ENCODE measurements at places on chromosomes 4 and X.

DNA sequence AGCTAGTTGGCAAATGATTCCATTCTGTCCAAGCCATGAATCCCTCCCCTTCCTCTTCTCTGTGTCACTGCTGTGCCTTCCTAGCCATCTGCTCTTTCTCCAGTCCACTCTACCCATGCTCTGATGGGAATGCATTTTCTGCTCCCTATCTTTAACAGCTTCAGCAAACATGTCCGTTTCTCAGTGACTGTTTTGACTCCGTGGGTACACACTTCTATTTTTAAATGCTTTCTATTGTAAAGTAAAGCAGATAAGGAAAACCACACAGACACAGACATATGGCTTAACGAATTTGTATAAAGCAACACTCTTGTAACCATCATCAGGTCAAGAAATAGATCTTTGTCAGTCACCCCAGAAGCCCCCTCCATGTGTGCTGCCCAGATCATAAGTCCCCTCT is 72.4 kb upstream of the KLHL13 start:
- peaks cover 6% of the 10 kb centered on the region for H3K27me3 ChIP-seq
- no peak overlapping the region for H3K4me3 ChIP-seq
- H3K4me1 ChIP-seq, result no peaks in the 10 kb centered on the region

GRCh38 chrX:49199906-49200771 is at the start of gene SYP:
Gene SYP, minus strand, starts transcription at chrX:49200193. Its CDS starts 7 bp downstream, at chrX:49200186.
- peak; percentile 84 for DNase-seq
- no peaks in the 10 kb centered on the region for H3K36me3 ChIP-seq
- peaks cover 6% of the 10 kb centered on the region for H3K4me1 ChIP-seq
- peak within 1 kb of the TSS; percentile 64 for H3K4me3 ChIP-seq
- H3K27ac ChIP-seq, result peak within 1 kb of the TSS; percentile 66

GRCh38 chr4:174593701-174594100 is 71.4 kb upstream of the HPGD start:
- H3K27ac ChIP-seq, result no peak overlapping the region
- peaks cover 17% of the 10 kb centered on the region for H3K4me1 ChIP-seq
- peaks cover 2% of the 10 kb centered on the region for H3K27me3 ChIP-seq

DNA sequence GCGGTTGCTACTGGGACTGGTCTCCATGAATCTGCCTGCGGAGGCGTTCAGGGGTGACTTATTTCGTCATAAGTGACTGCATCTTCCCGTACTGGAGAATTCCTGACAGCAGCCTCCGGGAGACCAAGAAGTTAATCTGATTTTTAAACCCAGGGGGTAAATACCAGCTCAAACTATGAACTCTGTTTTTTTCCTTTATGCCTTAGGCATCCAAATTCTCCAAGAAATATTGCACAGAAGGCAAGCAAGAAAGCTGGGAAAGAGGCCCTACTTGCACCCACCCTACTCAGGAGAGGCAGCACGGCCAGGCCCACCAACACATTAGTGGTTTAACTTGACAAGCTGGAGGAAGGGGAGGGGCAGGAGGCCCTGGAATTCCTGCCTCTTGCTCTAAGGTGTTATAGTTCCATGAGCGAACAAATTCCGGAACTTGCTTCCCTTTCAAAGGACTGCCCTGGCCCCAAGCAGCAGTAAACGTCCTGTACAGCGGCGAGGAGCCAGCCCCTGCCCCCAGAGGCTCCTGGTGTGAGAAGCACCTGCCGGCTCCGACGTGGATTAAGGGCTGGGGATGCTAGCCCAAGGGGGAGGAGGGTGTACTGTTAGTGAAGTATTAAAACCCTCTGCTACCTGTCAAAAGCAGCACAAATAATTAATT is 177.2 kb downstream of the AFAP1 start:
- peaks cover 3% of the 10 kb centered on the region for H3K36me3 ChIP-seq
- no peak overlapping the region for H3K27ac ChIP-seq
- no peaks in the 10 kb centered on the region for H3K27me3 ChIP-seq
- peaks cover 19% of the 10 kb centered on the region for H3K4me1 ChIP-seq

GRCh38 chrX:49147936-49148335 is 14.6 kb upstream of the MAGIX start:
- H3K4me1 ChIP-seq, result no peaks in the 10 kb centered on the region
- no peaks in the 10 kb centered on the region for H3K36me3 ChIP-seq
- H3K27ac ChIP-seq, result no peak overlapping the region
- no peak overlapping the region for H3K4me3 ChIP-seq

DNA sequence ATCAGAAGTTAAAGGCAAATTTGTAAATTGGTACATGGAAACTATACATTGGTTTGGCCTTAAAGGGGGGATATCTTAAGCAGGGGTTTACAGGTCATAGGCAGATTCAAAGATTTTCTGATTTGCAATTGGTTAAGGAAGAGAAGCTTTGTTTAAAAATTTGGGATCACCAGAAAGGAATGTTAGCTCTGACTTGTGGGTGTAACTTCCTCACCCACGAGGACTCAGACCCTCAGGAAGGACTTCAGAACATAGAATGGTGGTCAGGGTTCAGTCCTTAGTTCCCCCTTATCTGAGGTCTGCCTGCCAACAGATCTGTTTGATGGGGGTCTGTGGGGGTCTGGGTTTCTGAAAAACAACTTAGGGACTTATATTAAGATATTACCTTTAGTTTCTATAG is 427.4 kb upstream of the DIPK2B start:
- H3K4me1 ChIP-seq, result no peaks in the 10 kb centered on the region
- no peak overlapping the region for H3K27ac ChIP-seq
- no peak overlapping the region for H3K4me3 ChIP-seq
- H3K27me3 ChIP-seq, result no peaks in the 10 kb centered on the region
- no peak for DNase-seq

DNA sequence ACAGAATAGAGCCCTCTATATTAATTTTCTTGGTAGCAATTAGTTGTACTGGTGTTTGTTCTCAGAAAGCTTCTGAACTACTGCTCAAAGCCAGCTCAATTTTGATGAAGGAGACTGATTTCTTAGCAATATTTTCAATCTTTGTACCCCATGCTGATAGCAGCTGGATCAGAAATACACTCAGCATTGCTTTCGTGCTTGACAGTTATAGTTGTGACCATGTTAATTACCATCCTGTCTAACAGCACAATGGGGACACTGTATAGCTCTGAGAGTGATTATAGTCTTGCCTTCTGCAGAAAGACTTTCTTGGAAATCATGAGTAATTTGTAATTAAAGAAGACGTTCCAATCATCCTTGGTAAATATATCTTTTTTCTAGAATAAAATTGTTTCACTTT is 79.7 kb upstream of the GNPDA2 start:
- H3K4me3 ChIP-seq, result no peak overlapping the region
- no peaks in the 10 kb centered on the region for H3K36me3 ChIP-seq
- no peaks in the 10 kb centered on the region for H3K27me3 ChIP-seq
- no peak for DNase-seq
- no peak overlapping the region for H3K27ac ChIP-seq
- H3K4me1 ChIP-seq, result no peaks in the 10 kb centered on the region

DNA sequence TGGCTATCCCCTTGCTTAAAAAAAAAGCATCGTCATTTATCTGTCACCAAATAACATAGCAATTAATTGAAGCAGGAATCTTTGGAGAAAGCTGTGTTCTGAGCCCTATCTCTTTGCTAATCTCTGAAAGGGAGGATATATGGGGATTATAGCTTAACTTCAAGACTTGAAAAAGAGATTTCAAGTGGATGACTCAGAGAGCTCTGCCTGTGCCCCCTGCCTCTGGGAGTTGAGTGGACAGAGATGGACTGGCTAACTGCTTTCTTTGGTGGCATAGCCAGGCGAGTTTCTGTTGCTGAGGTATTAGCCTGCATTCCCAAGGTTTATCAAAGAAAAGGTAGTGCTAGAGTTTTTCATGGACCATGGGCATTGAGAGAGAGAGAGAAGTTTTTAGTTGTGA is 91.6 kb downstream of the DDIT4L start:
- no peaks in the 10 kb centered on the region for H3K27me3 ChIP-seq
- DNase-seq, result no peak
- no peak overlapping the region for H3K4me3 ChIP-seq
- H3K27ac ChIP-seq, result no peak overlapping the region

GRCh38 chrX:112147206-112147605 is 64.6 kb upstream of the TRPC5 start:
- no peaks in the 10 kb centered on the region for H3K4me1 ChIP-seq
- no peaks in the 10 kb centered on the region for H3K36me3 ChIP-seq
- H3K27me3 ChIP-seq, result no peaks in the 10 kb centered on the region
- no peak overlapping the region for H3K27ac ChIP-seq
- DNase-seq, result no peak

GRCh38 chr4:51868449-51868847 is 25.5 kb downstream of the DCUN1D4 start:
- no peak for DNase-seq
- H3K36me3 ChIP-seq, result peaks cover 25% of the 10 kb centered on the region
- peaks cover 20% of the 10 kb centered on the region for H3K4me1 ChIP-seq
- H3K27me3 ChIP-seq, result no peaks in the 10 kb centered on the region
- H3K4me3 ChIP-seq, result no peak overlapping the region

DNA sequence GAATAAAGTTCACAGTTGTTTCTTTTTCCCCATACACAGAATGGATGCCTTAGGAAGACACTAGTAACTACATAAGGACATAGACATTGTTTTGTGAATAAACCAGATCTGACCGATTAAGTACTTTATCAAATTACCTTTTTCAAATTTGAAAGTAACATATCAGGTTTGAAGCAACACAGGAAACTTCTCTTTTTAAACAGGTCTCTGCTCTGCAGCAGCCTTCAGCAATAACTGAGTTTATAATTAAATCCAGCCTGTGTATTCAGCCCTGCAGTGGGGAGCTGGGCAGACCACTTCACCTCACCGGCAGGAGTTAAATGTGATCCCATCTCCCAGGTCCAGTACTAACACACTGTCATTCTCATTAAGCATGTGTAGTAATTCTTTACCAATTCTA is 68.3 kb upstream of the ATOH1 start:
- H3K36me3 ChIP-seq, result no peaks in the 10 kb centered on the region
- H3K4me1 ChIP-seq, result no peaks in the 10 kb centered on the region
- H3K27ac ChIP-seq, result no peak overlapping the region

DNA sequence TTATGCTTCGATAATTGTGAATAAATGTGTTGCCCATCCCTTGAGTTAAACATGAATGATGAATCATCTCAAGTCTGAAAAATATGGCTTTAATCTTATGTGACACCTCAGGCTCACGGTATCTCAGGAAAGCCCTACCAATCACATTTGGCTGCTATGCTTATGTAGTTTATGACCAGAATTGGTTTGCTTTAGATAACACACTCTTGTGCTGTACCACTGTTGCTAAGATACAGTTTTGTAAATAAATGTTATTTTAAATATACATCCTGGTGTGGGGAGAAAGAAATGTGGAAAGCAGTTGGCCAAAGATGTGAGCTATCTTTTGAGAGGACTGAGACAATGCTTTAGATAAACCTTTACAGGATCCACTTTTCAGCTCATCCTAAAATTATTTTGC is 63.2 kb downstream of the NPY1R start:
- H3K27me3 ChIP-seq, result no peaks in the 10 kb centered on the region
- no peak for DNase-seq
- H3K4me1 ChIP-seq, result no peaks in the 10 kb centered on the region
- no peaks in the 10 kb centered on the region for H3K36me3 ChIP-seq
- no peak overlapping the region for H3K4me3 ChIP-seq

- H3K36me3 ChIP-seq, result peaks cover 27% of the 10 kb centered on the region
- H3K27me3 ChIP-seq, result no peaks in the 10 kb centered on the region
- H3K4me1 ChIP-seq, result peaks cover 18% of the 10 kb centered on the region
- no peak for DNase-seq
- H3K4me3 ChIP-seq, result no peak overlapping the region
Measured at GRCh38 chr4:36123906-36124305, 120.4 kb downstream of the ARAP2 start.

DNA sequence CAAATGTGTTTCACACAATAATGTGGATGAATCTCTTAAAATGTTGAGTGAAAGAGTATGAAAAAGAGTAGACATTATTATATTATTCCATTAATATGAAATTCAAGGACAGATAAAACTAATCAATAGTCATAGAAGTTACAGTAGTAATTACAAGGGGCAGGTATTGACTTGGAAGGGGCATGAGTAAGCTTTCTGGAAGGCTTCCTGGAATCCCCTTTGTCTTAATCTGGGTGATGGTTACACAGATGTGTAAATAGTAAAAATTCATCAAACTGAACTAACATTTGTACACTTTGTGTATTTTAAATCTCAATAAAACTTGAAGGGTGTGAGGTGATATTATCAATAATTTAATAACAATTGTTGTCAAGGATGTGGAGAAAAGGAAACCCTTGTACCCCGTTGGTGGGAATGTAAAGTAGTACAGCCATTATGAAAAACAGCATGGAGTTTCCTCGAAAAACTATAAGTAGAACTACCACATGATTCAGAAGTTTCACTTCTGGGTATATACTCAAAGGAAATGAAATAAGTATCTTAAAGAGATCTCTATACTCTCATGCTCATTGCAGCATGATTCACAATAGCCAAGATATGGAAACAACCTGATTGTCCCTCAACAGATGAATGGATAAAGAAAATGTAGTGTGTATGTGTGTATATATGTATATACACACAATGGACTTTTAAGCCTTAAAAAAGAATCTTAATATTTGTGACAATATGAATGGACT is 96.9 kb upstream of the MID1IP1 start:
- DNase-seq, result no peak
- no peak overlapping the region for H3K4me3 ChIP-seq
- no peaks in the 10 kb centered on the region for H3K4me1 ChIP-seq
- H3K27me3 ChIP-seq, result peaks cover 8% of the 10 kb centered on the region
- no peak overlapping the region for H3K27ac ChIP-seq

GRCh38 chr4:20520901-20521300 is 179.4 kb upstream of the PACRGL start:
- H3K4me1 ChIP-seq, result no peaks in the 10 kb centered on the region
- peaks cover 3% of the 10 kb centered on the region for H3K27me3 ChIP-seq
- H3K27ac ChIP-seq, result no peak overlapping the region

- peak overlapping the region; percentile 80 for H3K4me3 ChIP-seq
- peaks cover 91% of the 10 kb centered on the region for H3K4me1 ChIP-seq
- DNase-seq, result no peak
- peaks cover 6% of the 10 kb centered on the region for H3K36me3 ChIP-seq
- H3K27me3 ChIP-seq, result peaks cover 18% of the 10 kb centered on the region
- H3K27ac ChIP-seq, result peak overlapping the region; percentile 96
Measured at GRCh38 chrX:19746919-19747651, 140.3 kb downstream of the SH3KBP1 start.

- H3K36me3 ChIP-seq, result no peaks in the 10 kb centered on the region
- DNase-seq, result no peak
- no peaks in the 10 kb centered on the region for H3K4me1 ChIP-seq
- H3K27me3 ChIP-seq, result peaks cover 12% of the 10 kb centered on the region
- H3K4me3 ChIP-seq, result no peak overlapping the region
- H3K27ac ChIP-seq, result no peak overlapping the region
Measured at GRCh38 chr4:145316897-145317574, 136.6 kb upstream of the OTUD4 start.

DNA sequence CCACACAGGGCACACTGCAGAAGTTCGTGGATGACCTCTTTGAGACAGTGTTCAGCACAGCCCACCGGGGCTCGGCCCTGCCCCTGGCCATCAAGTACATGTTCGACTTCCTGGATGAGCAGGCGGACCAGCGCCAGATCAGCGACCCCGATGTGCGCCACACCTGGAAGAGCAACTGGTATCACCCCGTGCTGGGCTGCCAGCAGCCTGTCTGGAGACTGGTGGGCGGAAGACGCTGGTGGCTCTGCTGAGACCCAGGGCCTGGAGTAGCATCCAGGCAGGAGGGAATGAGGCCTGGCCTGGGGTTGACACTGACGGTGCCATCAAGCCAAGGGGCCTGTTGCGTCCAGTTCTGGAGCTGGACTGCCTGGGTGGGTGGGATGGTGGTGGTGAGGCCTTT is 8.6 kb downstream of the LAGE3 start:
- H3K27ac ChIP-seq, result no peak overlapping the region
- H3K4me1 ChIP-seq, result no peaks in the 10 kb centered on the region
- DNase-seq, result no peak
- H3K4me3 ChIP-seq, result no peak overlapping the region
- no peaks in the 10 kb centered on the region for H3K36me3 ChIP-seq
